Cortex of kidney (tissue), 1 donor: ENCODE measurements at places on chromosomes 2 and 18.

DNA sequence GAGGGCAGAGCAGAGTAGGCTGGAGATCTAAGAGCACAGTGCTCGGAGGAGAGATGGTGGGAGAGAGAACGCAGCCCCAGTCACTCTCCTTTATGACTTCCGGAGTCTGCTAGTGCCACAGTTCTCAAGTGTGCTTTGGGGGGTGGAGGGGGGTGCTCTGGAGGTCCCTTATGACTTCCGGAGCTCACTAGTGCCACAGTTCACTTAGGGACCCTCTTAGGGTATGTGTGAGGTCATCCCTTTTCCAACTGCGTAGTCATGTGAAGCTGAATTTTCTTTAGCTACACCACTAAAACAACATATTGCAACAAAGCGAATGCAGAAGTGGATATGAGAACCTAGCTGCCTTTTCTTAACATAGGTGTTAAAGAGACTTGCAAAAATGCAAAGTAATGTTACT is 153.7 kb upstream of the KCTD1 start:
- DNase-seq: no peak

DNA sequence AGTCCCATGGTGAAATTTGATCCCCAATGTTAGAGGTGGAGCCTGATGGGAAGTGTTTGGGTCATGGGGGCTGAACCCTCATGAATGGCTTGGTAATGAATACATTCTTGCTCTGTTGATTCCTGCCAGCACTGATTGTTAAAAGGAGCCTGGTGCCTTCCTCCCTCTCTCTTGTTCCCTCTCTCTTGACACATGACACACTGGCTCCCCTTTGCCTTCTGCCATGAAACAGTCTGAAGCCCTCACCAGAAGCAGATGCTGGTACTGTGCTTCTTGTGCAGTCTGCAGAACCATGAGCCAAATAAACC is 30.6 kb upstream of the EPC2 start:
- no peak for DNase-seq

DNA sequence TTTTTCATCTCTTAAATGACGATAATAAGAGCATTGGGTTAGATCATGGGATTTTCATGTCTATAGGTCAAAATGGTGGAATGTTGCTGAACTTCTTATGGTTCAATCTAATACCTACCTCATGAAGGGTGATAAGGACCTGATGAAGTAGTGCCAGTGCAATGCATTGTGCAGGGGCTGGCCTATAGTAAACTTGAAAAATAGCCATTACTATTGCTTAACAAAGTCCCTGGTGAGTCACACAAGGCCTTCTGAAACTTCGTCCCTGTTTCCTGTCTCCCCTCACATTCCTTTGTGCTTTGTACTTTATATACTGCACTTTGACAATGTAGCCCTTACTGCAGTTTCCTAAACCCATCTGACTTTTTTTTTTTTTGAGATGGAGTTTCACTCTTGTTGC is 515.9 kb downstream of the SLC4A3 start:
- no peak for DNase-seq

- DNase-seq: no peak
Observed at GRCh38 chr2:209298601-209299000, 125.2 kb upstream of the MAP2 start.

- no peak for DNase-seq
Observed at GRCh38 chr2:53744395-53745065, 23.1 kb upstream of the CHAC2 start.

DNA sequence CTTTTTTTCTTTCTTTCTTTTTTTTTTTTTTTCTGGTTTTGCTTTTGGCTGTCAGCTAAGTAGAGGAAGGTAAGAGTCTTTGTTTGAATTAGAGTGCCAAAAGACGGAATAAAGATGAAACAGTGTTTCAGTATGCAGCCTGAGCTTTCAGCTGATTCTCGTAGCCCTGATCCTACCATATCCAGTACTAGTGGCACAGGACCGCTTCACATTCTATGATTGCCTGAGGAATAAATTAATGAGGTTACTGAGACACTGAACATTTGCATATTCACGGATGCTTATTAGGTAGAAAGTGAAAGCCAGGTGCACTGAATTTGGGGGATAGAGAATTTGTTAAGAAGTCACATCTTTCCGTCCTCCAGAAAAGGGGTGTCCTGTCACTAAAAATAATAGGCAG is 421.5 kb upstream of the POU3F3 start:
- DNase-seq: no peak

GRCh38 chr2:99190548-99190947 is 9.6 kb downstream of the MRPL30 start:
- no peak for DNase-seq

DNA sequence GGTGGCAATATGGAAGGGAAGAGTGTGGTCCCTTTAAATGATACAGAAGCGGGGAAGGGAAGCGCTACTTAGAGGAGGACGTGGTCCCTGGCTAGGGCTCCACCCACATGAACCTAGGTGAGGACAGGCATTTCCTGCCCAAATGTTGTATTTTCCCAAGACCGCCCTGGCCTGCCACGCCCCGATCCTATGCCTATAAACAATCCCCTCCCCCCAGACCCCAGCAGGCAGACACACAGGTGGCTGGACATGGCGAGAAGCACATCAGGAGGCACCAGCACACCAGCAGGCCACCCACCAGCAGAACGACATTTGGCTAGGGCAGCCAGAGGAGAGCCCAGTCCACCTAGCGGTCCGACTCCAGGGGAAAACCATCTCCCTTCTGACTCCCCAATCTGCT is 47.2 kb downstream of the METTL8 start:
- no peak for DNase-seq

- DNase-seq: no peak
Observed at GRCh38 chr2:1907291-1907690, 163.0 kb upstream of the PXDN start.

DNA sequence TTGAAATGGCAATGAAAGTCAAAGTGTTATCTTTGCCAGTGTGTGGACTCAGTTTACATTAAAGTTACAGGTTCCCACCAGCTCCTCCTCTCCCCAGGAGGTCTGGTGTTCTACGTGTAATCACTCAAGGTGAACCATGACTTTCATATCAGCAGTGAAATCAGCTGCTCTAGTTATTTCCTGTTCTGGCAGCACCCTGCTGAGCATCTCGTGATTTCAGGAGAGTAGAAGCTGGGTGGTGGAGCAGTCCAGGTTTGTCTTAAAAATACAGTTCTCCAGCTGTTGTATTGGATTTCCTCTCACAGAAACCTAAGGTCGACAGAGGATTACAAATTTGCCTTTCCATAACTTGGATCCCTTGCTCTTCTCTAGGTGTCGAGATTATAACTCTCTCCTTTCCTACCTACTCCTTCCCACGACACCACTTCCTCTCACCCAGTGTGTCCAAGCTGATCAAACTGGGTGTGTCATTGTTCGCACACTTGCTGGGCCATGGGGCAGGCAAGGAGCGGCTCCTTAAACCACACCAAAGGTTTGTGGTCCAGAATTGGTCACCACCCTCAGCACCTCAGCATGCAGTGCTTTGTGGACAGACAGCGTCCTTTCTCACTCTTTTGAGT is 13.0 kb upstream of the ARHGAP25 start:
- no peak for DNase-seq

DNA sequence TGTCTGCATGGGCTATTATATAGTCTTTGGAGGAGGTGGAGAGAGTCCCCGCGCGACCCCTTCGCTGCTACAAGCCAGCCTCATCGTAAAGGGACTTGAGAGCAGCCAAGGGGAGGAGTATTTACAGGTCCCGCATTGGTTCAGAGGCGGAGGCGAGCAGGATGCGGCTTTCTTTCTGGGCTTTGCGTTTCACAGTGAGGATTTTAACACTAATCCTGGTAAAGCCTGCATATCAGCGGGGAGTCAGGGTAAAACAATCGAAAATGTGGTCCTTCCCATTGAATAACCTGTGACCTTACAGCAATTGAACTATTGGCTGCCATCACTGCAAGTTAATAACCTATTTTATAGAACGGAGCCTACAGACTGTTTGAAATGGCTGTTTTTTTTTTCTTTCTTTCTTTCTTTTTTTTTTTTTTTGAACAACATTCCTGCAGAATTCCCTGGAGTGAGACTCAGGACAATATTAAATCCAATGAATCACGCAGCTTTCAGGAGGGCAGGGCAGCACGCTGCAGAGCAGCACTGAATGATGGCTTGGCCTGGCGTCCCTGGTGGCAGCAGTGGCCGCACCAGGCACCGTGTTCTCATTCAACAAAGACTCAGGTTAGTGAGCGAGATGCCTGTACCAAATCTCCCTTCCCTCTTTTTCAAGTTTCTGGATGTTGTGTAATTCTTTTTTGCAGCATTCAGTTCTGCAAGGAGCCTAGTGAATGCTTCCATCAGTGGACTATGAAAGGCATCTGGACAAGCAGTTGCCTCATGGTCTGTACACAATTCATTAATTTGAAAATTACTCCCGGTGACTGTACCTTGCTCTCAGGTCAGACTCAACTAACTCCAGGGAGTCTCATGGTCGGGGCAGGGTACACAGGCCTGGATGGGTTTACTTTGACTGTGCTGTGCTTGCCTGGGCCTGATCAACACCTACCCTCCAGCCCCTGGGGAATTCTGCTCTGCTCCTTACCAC is 19.8 kb downstream of the SMIM21 start:
- no peak for DNase-seq

- no peak for DNase-seq
Observed at GRCh38 chr2:207606829-207607228, 18.4 kb downstream of the METTL21A start.

- DNase-seq: no peak
Observed at GRCh38 chr18:76425146-76426131, 69.6 kb downstream of the ZNF516 start.

DNA sequence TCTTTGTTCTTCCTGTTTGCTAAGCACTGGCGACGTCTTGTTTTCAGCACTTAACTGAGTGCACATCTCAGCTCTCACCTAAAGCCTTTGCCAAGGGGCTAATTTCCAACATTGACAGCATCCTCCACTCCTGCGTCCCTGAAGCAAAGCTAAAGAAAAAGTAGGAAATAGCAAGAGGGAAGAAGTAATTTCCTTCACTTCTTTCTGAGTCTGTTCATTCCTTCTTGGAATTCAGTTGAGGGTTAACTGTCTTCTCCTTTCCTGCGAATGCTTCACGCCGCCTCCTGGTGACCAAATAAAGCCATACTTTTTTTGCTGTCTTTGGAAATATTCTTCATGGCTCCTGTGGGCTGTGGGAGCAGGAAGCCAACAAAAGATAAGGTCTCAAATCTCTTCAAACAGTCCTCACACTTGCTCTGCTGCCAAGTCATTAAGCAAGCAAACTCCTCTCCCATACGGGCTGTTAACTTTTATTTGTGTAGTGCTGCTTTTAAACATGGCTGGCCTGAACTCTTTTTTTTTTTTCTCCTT is 100.9 kb downstream of the DPP10 start:
- DNase-seq: no peak
